ENCODE measurements at places on chromosomes 6 and 20. TPM values are rescaled to one million over a fixed set of nuclear protein-coding genes. Genes with fewer than 3 reads are reported as not detected.

Gene SLC16A10
- not detected for total RNA-seq

Gene TRIM10
- not detected for total RNA-seq

Gene SULF2
- total RNA-seq = not detected

Gene ARMH2
- not detected for total RNA-seq

Gene HMGCLL1
- total RNA-seq = not detected

Gene TUBB2B
- total RNA-seq = 0.33 TPM

Gene DNAH8
- not detected for total RNA-seq

Gene LHFPL5
- not detected for total RNA-seq

Gene PIGU
- total RNA-seq = 27.7 TPM

Gene FAM120B
- 32.9 TPM for total RNA-seq

Gene JARID2
- 21.0 TPM for total RNA-seq

Gene DLL1
- total RNA-seq = not detected

Gene WFDC12
- not detected for total RNA-seq

Gene SLC22A2
- total RNA-seq = not detected

Gene SLC4A11
- 27.5 TPM for total RNA-seq

Gene CD24
- 198 TPM for total RNA-seq

Gene RIPK1
- 8.4 TPM for total RNA-seq
